ENCODE measurements at places on chromosomes 16 and 17.

GRCh38 chr17:75824666-75825065 is 19.5 kb downstream of the UNC13D start:
- no peak for DNase-seq

DNA sequence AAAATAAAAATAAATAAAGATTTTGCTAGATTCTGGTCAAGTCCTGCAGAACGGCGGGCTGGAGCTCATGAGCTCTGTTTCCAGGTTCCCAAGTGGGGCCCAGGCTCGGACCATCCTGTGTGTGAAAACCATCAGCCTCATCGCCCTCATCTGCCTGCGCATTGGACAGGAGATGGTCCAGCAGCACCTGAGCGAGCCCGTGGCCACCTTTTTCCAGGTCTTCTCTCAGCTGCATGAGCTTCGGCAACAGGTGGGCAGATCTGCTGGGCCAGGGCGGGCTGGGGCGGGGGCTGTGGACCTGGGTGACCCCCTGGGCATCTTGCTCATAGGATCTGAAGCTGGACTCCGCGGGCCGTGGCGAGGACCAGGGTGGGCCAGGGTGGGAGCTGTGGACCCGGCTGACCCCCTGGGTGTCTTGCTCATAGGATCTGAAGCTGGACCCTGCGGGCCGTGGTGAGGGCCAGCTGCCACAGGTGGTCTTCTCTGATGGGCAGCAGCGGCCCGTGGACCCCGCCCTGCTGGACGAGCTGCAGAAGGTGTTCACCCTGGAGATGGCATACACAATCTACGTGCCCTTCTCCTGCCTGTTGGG is 7.8 kb downstream of the WDR81 start:
- no peak for DNase-seq

GRCh38 chr16:70418274-70418992 is 20.5 kb downstream of the ST3GAL2 start:
- no peak for DNase-seq

DNA sequence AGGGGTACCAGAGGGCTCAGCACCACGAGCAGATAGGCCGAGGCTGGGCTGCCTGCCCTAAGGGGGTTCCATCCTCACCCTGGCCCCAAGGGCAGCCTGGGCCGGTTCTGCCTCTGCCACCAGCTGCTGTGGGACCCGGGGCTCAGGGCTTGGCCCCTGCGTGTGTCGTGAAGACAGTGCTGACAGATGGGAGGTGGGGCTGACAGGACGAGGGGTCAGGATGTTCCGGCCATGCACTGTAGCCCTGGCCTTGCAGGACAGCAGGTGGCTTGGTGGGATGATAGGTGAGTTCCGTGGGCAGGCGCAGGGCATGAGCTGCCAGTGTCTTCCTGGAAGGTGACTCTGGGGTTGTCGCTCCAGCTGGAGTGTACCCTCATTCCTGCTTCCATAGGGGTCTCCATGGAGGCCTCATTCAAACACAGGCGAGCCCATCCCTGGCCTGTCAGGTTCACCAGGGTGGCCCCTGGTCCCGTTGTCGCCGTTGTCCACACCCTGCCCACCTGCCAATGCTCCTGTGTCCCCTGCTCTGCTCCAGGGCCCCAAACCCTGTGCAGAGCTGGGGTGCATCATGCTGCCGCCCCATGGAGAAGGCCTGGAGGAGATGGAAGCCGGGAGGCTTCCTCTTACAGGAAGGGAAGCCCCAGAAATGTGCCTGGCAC is 57.2 kb downstream of the WDR45B start:
- no peak for DNase-seq

DNA sequence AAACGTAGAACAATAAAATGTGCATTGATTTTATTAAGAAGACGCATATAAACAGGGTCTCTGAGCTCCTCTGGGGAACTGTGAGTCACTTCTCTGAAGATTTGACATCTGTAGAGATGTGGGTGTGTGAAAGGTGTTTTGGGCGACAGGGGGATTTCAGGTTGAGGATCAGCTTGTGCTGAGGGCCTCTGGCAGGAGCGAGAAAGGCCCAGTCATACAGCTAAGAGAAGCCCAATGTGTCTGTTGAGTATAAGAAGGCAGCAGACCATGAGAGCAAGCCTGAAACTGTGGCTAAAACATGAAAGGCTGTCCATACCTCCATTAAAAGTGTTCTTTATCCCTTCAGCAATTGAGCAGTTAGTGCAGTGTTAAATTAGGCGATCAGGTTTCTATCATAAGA is 406.5 kb upstream of the MON1B start:
- DNase-seq = no peak

GRCh38 chr17:29578626-29579485 is 10.4 kb downstream of the TP53I13 start:
- DNase-seq = no peak
